GM13977 (cell line): ENCODE measurements at places on chromosomes 3 and 15.

DNA sequence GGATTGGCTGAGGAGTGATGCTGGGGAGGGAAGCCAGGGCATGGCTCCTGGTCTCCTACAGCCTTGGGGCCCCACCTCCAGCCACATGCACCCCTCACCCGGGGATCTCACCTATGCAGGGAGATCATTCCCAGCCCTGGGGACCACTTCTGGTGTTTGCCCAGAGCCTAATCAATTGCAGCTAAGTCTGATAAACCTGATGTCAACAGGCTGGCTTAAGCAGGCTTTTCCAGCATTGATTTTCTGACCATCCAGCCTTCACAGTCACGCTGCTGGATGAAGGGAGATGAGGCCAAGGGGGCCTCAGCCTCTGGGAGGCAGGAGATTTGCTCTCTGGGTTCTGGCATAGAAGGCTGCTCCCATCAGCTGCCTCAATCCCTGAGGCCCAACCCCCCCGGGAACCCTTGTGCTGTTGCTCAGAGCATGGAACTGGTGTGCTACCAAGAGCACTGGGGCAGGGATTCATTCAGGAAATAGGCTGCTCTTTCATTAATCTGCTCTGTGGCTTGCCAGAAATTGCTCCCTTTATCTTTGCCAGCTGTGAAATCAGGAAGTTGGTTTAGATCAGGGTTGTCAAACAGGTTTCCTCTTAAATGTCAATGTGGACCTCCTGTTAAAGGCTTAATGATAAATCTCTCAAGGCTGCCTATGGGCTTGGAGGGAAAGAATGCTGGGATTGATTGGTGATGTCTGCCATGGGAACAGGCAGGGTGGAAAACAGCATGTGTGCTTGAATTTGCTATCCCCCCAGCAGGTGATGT, 19.0 kb downstream of the FAM3D start:
- no peak for DNase-seq

- DNase-seq: no peak
Observed at GRCh38 chr3:111767756-111768445, 91.2 kb upstream of the PHLDB2 start.

DNA sequence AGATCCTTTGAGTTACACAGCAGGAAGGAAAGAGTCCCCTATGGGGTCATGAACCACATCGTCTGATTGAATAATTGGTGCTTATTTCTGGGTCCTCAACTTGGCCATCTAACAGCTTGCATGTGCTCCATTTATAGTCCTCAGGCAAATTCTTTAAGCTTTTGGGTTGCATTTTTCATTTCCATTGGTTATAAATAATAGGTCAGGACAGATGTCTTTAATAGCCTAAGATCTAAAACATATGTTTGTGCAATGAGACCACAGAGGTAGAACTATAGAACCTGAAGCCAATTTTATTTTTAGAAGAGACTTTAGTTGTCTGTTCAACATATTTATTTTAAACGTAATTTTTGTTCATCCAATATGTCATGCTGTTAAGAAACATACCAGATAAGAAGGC, 43.2 kb downstream of the CD200R1L start:
- no peak for DNase-seq

- no peak for DNase-seq
Observed at GRCh38 chr3:162764051-162764807, 1267.6 kb downstream of the OTOL1 start.

- DNase-seq: no peak
Observed at GRCh38 chr15:50613600-50613999, 67.1 kb upstream of the USP50 start.

DNA sequence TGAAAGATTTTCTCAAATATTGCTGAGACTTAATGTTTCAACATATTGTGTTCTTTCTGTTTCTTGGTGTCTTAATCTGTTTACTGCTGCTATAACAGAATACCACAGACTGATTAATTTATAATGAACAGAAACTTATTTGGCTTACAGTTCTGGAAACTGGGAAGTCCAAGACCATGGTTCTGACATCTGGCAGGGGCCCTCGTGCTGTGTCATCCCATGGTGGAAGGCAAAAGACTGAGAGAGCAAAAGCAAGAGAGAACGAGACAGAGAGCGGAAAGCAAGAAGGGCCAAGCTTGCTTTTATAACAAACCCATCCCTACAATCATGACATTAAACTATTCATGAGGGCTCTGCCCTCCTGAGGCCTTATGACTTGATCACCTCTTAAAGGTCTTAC, 88.7 kb downstream of the ARNT2 start:
- no peak for DNase-seq

DNA sequence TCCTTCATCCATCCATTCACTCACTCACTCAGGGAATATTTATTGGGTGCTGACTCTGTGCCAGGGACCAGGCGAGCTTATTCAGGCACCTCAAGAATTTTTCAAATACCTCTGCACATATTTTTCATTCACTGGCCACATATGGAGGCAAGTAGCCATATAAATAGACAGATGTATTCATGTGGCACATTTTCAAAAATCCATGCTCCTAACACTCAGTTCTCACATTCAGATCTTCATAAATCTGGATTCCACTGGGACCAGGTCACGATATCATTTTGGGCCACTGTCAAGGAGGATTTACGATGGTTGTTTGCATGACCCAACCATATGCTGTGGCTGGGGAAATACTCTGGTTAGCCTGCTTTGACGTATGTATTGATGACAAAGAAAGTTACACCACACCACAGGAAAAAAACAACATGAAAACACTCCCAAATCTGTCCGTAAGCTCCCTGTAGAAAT, 241.8 kb upstream of the LRTM1 start:
- no peak for DNase-seq

DNA sequence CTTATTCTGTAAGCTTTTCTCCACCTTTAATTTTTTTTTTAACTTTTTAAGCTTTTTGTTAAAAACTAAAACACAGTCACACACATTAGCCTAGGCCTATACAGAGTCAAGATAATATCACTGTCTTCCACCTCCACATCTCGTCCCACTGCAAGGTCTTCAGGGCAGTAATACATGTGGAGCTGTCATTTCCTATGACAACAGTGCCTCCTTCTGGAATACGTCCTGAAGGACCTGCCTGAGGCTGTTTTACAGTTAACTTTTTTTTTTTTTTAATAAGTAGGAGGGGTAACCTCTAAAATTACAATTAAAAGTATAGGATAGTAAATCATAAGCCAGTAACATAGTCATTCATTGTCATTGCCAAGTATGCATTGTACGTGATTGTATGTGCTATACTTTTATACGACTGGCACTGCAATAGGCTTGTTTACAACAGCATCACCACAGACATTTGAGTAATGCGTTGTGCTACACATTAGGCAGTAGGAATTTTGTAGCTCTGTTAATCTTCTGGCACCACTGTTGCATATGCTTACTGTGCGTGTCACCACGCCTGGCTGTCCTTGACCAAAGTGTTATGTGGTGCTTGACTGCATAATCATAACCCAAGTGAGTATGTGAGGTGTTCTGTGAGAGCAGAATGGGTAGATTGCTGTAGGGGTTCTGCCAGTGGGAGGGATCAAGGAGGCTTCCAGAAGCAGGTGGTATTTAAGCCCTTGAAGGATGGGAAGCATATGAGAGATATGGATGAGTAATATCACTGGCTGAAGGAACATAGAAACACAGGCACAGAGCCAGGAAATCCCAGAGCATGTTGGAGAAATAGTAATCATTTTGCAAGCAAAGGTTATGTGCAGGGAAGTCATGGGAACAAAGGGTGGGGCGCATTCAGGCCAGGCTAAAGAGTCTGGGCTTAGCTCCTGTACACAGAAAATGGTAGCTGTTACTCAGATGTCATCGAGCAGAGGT, 18.3 kb downstream of the FBXO22 start:
- DNase-seq: no peak

- DNase-seq: peak; percentile 42
Observed at GRCh38 chr3:170358042-170359010, 811 bp downstream of the SKIL start.

- DNase-seq: no peak
Observed at GRCh38 chr15:71328453-71328852, 213.2 kb downstream of the THSD4 start.

GRCh38 chr15:93941697-93942096, 289.7 kb upstream of the MCTP2 start:
- no peak for DNase-seq

- DNase-seq: peak; percentile 31
Observed at GRCh38 chr3:105527949-105528348, 161.2 kb downstream of the ALCAM start.

GRCh38 chr3:81699536-81700320, 61.7 kb downstream of the GBE1 start:
- DNase-seq: no peak
